ENCODE measurements at places on chromosomes 6 and 20.

DNA sequence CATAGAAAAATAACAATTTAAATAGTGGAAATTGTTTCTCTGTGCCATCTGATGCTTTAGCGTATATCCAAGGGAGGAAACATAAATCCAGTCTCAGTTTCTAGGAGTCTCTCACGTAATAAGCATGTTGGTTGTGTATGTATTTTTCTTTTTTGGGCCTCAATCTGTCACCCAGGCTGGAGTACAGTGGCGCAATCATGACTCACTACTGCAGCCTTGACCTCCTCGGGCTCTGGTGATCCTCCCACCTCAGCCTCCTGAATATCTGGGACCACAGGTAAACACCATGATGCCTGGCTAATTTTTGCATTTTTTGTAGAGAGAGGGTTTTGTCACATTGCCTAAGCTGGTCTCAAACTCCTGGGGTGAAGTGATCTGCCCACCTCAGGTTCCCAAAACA is 78.6 kb upstream of the PLN start:
- DNase-seq = no peak

- DNase-seq = no peak
Observed at GRCh38 chr6:97790926-97791590, 508.0 kb upstream of the MMS22L start.

- DNase-seq = no peak
Observed at GRCh38 chr6:56689114-56689513, 46.4 kb upstream of the DST start.

DNA sequence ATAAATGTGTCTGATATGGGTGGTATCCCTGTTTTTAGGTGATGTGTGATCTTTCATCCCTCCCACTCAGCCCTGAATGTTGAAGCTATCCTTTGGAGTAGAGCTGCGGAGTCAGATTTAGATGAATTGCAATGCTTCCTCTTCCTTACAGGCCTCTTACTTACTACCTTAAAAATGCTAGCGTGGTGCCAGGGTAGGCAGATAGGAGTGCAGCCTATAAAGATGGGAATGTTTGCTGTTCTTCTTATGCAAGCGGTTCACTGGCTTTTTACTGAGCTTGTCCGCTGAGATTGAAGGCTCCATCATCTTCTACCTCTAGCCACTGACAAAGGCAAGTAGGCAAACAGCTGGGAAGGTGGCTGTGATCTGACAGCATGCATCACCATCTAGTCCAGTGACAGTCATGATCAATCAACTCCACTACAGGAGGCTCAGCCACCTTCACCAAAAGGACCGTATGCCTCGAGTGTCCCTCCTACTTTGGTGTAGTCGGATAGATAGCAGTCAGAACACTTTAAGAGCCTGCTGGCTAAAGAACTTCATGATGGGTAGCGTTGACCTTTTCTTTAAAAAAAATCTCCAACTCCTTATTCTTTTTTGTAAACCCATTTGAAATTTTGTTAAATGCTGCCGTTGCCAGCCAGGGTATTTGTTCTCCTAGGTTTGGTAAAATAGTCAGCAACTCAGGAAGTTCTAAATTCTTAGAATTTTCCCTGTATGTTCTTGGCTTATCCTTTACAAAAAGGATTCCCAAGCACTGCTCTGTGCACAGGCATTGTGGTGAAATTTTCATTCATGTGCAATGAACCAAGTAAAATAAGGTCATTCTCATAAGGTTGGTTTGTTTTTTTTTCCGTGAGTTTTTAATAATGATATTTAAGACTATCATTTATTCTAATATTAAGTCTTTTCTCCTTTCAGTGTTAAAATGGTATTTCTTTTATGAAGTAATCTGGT is 169.6 kb downstream of the MTHFD1L start:
- DNase-seq = no peak

DNA sequence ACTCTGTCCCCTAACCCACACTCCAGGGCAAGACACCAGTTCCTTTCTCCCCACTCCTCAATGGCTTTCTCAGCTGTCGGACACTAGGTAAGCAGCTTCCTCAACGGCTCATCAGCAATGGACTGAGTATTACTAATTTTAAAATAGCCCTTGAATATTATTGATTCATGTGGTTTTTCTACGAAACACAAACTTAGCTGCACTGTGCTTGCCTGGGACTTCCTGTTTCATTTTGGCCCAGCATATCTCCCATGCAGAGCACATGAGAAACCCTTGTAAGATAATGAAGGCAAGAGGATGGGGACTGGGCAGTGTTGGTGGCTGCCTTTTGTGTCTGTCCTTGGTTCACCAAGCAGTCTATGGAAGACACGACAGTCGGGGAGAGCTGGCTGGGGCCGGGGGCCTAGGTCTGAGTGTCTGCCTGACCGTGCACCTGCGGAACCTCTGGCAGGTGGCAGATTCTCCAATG is 48.9 kb downstream of the RNASET2 start:
- no peak for DNase-seq

- no peak for DNase-seq
Observed at GRCh38 chr20:51368461-51369211, 173.9 kb downstream of the NFATC2 start.

DNA sequence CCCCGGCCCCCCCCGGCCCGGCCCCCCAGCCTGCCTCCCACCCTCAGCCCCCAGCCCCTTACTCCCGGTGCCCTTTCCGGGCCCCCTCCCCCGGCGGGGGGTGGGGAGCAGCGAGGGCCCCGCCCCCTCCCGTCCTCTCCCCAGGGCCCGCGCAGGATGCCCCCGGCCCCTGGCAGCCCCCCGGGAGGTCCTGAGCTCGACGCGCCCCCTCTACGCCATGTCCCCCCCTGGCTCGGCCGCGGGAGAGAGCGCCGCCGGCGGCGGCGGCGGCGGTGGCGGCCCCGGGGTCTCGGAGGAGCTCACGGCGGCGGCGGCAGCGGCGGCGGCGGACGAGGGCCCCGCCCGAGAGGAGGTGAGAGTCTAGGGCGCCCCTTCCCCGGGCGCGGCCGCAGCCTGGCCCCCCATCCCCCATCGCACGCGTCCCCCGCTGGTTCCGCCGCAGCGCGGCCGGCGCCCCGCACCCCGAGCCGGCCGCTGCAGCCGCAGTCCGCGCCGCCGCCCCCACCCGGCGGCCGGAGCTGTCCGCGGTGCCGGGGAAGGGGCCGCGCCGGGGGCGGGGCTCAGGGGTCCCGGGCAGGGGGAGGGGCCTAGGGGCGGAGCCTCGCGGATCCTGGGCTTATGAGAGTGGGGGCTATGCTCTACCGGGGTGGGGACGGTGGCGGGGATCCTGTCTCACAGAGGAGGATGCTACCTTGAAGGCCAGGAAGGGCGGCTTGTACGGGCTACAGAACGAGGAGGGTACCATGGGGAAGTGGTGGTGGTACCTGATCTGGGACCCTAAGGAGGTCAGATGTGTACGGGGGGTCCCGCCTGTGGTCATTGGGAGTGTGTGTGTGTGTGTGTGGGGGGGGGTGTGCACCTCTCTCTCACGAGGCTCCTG is 516 bp downstream of the TMEM151B start:
- DNase-seq = no peak

GRCh38 chr6:85673198-85674139 is 30.8 kb upstream of the SYNCRIP start:
- no peak for DNase-seq

- DNase-seq = no peak
Observed at GRCh38 chr6:158174514-158174913, 6.4 kb downstream of the GTF2H5 start.

- no peak for DNase-seq
Observed at GRCh38 chr6:137983269-137983668, 116.2 kb downstream of the TNFAIP3 start.

DNA sequence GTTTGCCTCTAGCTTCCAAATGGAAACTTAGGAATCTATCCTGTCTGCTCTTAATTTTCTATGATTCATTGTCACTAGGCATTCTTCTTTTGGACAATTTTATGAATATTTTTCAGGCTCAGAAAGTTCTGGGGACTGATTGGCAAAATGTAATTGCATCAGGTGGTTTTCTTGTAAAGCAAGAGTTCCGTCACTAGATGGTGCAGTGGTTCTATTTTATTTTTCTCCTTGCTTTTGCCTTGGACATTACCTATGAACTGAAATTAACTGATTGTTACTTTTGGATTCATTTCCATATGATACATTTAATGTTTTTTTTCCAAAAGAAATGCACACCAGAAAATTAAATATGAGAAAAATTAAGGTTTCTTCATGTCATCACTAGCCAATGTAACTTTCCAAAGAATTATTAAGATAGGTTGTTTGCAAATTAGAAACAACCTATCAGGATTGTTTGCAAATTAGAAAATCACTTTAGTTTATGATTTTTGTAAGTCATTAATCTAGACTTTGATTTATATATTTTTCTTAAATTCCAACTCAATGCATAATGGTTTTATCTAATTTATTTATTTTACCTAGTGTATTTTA is 48.0 kb downstream of the TMEM170B start:
- no peak for DNase-seq

GRCh38 chr20:14127514-14128223 is 132.4 kb downstream of the MACROD2 start:
- DNase-seq = no peak

- DNase-seq = no peak
Observed at GRCh38 chr6:148396411-148396810, 53.8 kb downstream of the SASH1 start.

DNA sequence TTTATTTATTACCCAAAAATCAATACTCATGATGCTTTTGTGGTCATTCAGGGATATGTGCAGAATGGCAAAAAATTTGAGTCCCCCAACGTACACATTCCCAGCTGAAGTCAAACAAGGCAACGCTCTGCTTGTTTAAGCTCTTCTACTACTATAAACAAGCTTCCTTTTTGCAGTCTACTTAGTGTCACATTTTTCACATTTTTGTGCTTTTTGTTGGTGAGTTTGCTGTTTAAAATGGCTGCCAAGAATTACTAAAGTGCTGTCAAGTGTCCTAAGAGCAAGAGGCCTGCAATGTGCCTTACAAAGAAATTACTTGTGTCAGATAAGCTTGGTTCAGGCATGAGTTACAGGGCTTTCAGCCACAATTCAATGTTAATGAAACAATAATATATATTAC is 2.1 kb downstream of the WFDC8 start:
- DNase-seq = no peak

- DNase-seq = no peak
Observed at GRCh38 chr6:16519265-16520242, 241.7 kb downstream of the ATXN1 start.

DNA sequence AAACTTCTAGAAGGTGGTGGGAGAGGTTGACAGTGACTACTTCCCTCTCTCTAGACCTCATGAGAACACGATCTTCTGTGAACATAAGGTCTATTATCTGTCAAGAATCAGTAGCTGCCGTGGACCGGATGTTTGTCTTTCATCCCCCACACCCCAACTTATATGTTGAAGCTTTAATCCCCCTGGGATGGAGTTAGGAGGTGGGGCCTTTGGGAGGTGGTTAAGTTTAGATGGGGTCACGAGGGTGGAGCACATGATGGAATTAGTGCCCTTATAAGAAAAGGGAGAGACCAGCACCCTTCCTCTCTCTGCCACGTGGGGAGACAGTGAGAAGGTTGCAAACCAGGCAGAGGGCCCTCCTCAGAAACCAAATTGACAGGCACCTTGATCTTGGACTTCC is 409.1 kb downstream of the QKI start:
- no peak for DNase-seq

DNA sequence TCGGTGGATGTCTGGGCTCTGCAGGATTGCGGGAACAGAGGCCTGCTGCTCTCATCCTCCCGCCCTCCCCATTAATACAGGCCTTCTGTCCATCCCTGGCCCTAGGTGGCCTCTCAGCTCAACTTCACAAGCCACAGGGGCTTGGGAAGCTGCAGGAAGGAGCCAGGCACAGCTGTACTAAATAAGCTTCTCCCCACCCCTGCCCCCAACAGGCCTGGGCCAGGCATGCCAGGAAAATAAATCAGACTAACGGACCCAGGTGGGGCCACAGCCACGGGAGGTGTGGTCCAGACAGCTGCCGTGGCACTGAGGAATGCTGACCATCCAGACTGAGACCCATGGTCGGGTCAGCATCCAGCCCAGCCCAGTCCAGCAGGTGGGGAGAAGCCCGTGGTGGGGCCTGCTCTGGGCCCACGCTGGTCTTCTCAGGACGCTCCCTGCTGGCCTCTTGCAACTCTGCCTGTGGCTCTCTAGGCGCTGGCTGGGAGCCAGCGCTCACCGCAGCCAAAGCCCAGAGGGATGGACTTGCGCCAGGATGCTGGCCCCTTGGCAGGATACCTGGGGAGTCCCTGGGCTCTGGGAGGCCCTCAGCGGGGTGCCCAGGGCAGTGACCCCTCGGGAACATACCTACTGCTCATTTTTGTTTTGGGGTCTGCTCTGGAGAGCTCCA is 8.6 kb upstream of the YTHDF1 start:
- DNase-seq = no peak

GRCh38 chr6:129599467-129599866 is 110.5 kb downstream of the ARHGAP18 start:
- no peak for DNase-seq

DNA sequence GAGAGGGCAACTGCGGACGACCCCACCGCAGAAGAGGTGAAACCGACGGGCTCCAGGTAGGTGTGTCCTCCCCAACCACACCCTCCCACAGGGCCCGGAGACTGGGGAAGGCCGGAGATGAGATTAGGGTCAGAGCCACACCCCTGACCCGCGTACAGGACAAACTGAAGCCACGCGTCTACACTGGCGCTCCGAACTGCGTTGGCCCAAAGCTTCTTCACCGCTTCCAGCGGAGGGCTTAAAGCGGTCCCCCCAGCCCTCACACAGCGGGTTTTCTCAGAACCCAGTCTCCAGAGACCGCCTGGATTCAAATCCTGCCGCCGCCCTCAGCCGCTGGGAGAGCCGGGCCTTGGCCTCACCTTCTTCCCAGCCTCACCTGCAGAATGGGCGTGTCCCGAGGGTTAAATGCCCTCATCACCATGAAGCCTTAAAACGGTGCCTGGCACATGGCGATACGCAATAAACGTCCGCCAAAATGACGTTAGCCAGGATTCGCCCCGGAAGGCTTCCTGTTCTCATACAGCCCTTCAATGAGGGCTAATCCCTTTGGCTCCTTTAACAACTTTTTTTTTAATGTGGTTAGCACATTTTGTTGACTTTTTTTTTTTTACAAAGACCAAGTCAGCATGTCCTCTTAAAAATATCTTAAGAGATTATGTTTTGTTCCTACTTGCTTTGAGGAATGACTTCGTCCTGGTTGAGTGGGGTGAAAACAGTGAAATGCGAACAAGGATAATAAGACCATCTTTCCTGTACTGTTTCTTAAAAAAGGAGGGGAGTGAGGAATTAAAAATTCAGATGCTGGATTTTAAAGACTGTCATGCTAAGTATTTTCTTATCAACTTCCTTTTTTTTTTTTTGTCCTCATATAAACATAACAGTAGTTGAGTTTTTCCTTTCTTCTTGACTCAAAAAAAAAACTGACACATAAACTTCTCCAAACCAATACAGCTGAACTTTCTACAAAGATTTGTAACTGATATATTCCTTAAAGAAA is 15.1 kb upstream of the ZNF217 start:
- DNase-seq = no peak
